ENCODE measurements at places on chromosomes 3 and 15. TPM values are rescaled to one million over a fixed set of nuclear protein-coding genes. Genes with fewer than 3 reads are reported as not detected.

Gene EOMES
- total RNA-seq = 0.17 TPM

Gene USP3
- total RNA-seq = 18.1 TPM

Gene SCN11A
- total RNA-seq = not detected

Gene CYP8B1
- total RNA-seq = not detected

Gene TRIM42
- not detected for total RNA-seq

Gene OR5K2
- not detected for total RNA-seq

Gene LEKR1
- 0.62 TPM for total RNA-seq

Gene ATP1B3
- total RNA-seq = 31.1 TPM

Gene KCNMB3
- 1.1 TPM for total RNA-seq

Gene SKOR1
- 0.07 TPM for total RNA-seq

Gene OXTR
- total RNA-seq = 0.20 TPM

Gene ALDH1A3
- 6.8 TPM for total RNA-seq

Gene FBXL22
- 42.4 TPM for total RNA-seq

Gene LXN
- total RNA-seq = 3.3 TPM

Gene ATP8B4
- 3.1 TPM for total RNA-seq

Gene C3orf85
- total RNA-seq = not detected

Gene GPR27
- 4.4 TPM for total RNA-seq

Gene RYK
- total RNA-seq = 37.5 TPM

Gene ST8SIA2
- total RNA-seq = 3.0 TPM

Gene ZNF660
- 0.92 TPM for total RNA-seq

Gene RASGRF1
- not detected for total RNA-seq

Gene DNAJA4
- total RNA-seq = 85.9 TPM

Gene SLC7A14
- total RNA-seq = not detected

Gene AMT
- 30.5 TPM for total RNA-seq

Gene SH2D7
- not detected for total RNA-seq

Gene LMAN1L
- total RNA-seq = 23.5 TPM

Gene CLDN11
- 4.2 TPM for total RNA-seq

Gene FSTL1
- 186 TPM for total RNA-seq

Gene MRPL3
- 58.8 TPM for total RNA-seq

Gene CCDC191
- total RNA-seq = 0.99 TPM

Gene GOLGA6A
- not detected for total RNA-seq

Gene AHSG
- total RNA-seq = not detected

Gene CPN2
- total RNA-seq = 0.40 TPM

Gene SMC4
- 19.4 TPM for total RNA-seq

Gene RHOV
- total RNA-seq = not detected

Gene TGM5
- total RNA-seq = not detected

Gene EPB42
- 0.15 TPM for total RNA-seq

Gene CMTM8
- 3.8 TPM for total RNA-seq

Gene CFAP20DC
- total RNA-seq = 0.22 TPM

Gene MAPKBP1
- total RNA-seq = 17.0 TPM

Gene RBP2
- total RNA-seq = not detected

Gene ARPP21
- total RNA-seq = not detected

Gene CLDN1
- total RNA-seq = 1.4 TPM

Gene WDR49
- 0.92 TPM for total RNA-seq

Gene TOPAZ1
- total RNA-seq = not detected

Gene GOLGA8G
- total RNA-seq = not detected

Gene BSN
- total RNA-seq = 0.30 TPM

Gene CPEB1
- total RNA-seq = 0.72 TPM

Gene C3orf20
- total RNA-seq = not detected

Gene ADAMTS17
- 2.9 TPM for total RNA-seq

Gene CCR8
- not detected for total RNA-seq

Gene CPLX3
- 4.1 TPM for total RNA-seq

Gene NDUFB5
- total RNA-seq = 363 TPM

Gene ARPIN
- total RNA-seq = 11.3 TPM

Gene MYEF2
- 6.9 TPM for total RNA-seq

Gene FAM107A
- 78.0 TPM for total RNA-seq

Gene LRTM1
- not detected for total RNA-seq
